ENCODE measurements at places on chromosomes 3 and 15. TPM values are rescaled to one million over a fixed set of nuclear protein-coding genes. Genes with fewer than 3 reads are reported as not detected.

The IRAK2 gene
- 1.00 TPM for polyA plus RNA-seq

The TMEM45A gene
- 22.1 TPM for polyA plus RNA-seq

The ASB14 gene
- polyA plus RNA-seq = 1.4 TPM

The RETNLB gene
- polyA plus RNA-seq = not detected

The SEMA7A gene
- 5.0 TPM for polyA plus RNA-seq

The STRA6 gene
- 41.7 TPM for polyA plus RNA-seq

The MYZAP gene
- 5.3 TPM for polyA plus RNA-seq

The GHSR gene
- polyA plus RNA-seq = not detected

The CPNE9 gene
- polyA plus RNA-seq = not detected

The MYL3 gene
- 20.1 TPM for polyA plus RNA-seq

The LDHAL6B gene
- 0.23 TPM for polyA plus RNA-seq

The EOMES gene
- 0.10 TPM for polyA plus RNA-seq

The CADPS gene
- polyA plus RNA-seq = 5.0 TPM

The REC114 gene
- not detected for polyA plus RNA-seq

The EXOG gene
- polyA plus RNA-seq = 23.4 TPM

DNA sequence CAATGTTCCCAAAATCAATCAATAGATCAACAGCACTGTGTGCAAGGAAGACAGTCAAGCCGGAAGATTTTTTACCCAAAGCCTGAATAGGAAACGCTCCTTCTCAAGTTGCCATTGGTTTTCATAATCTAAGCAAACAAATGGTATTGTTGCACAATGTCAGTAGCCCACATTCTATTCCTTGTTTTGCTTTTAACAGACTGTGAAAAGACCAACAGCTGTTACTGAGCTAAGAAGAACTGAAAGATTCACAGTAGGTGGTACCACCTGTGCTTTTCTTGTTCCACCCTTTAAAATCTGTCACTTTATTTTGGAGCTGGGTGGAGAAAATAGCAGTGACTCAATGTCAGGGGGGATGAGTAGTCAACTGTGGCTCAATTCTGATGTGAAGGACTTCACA, 357.5 kb upstream of the CADM2 start:
- DNase-seq = no peak

GRCh38 chr3:13110678-13111116, 37.5 kb upstream of the IQSEC1 start:
- DNase-seq = peak; percentile 70

- DNase-seq = no peak
Measured at GRCh38 chr15:88747111-88747510, 56.1 kb upstream of the ACAN start.

DNA sequence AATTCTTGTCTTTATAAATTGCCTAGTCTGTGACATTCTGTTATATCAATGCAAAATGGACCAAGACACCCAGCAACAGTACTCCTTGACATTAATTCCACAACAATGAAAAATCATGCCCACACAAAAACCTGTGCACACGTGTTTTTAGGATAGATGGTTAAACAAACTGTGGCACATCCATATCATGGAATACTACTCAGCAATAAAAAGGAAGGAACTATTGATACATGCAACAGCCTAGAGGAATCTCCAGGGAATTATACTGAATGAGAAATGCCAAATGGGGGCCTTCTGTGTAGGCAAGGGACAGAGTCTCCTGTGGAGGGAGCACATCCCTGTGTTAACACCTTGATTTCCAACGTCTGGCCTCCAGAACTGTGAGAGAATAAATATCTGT, 388.5 kb downstream of the MAGI1 start:
- DNase-seq = no peak

GRCh38 chr15:82074610-82075009, 28.8 kb upstream of the MEX3B start:
- no peak for DNase-seq

GRCh38 chr15:82909080-82909815, 43.3 kb downstream of the HOMER2 start:
- no peak for DNase-seq

- DNase-seq = no peak
Measured at GRCh38 chr15:29867241-29868000, 45.2 kb upstream of the TJP1 start.

DNA sequence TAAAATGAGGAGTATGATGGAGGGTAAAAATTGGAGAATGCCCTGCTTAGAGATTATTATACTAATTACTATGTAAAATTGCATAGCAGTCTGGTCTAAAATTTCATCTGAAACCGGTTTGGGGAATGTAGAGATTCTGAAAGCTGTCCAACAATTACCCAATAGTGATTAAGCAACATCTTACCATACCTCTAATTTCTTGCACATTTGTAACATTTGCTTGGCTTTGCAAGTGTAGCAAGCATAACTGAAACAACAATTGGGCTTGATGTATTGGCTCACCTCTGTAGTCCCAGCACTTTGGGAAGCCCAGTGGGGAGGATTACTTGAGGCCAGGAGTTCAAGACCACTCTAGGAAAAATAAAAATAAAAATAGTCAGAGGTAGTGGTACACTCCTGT, 17.4 kb downstream of the AADACL2 start:
- DNase-seq = no peak

DNA sequence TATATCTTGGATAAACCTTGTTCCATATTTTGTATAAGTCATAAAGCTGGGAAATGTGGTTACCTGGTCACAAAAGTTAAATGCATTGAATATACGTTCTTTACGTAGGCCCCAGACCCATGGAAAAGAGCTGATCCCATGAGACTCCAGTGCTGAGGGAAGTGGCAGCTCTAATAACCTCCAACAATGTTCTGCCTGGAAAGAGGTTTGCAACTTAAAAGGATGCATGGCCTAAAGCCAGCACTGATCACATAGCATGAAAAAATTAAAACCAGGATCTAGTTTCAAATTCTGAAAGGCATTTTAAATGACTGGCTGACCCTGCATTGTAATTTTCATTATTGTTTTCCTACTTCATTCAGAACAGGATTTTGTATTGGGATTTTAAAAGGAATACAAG, 27.9 kb upstream of the STRIT1 start:
- no peak for DNase-seq

GRCh38 chr15:97012986-97013385, 682.5 kb downstream of the NR2F2 start:
- no peak for DNase-seq

DNA sequence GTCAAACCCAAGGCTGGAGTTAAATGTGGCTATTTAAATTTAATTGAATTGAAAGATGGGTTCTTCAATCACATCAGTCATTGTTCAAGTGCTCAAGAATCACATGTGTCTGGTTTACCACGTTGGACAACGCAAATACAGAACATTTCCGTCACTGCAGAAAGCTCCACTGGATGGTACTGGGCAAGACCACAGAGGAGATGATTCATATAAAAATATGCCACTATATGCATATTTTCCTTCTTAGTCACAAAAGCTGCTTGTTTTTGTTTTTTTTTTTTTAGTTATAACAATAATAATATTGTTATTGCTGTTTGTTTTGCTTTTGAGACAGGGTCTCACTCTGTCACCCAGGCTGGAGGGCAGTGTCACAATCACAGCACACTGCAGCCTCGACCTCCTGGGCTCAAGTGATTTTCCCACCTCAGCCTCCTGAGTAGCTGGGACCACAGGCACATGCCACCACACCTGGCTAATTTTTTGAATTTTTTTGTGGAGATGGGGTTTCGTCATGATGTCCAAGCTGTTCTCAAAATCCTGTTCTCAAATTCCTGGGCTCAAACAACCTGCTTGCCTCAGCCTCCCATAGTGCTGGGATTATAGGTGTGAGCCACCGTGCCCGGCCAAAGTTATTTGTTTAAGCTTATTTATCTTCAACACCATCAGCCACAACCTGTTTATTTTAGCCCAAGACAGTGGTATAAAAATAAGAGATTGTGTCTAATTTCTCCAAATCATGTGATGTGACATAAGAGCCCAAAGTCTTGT, 19.4 kb downstream of the RTP3 start:
- no peak for DNase-seq

GRCh38 chr15:36911322-36911944, 188.9 kb downstream of the MEIS2 start:
- DNase-seq = no peak

DNA sequence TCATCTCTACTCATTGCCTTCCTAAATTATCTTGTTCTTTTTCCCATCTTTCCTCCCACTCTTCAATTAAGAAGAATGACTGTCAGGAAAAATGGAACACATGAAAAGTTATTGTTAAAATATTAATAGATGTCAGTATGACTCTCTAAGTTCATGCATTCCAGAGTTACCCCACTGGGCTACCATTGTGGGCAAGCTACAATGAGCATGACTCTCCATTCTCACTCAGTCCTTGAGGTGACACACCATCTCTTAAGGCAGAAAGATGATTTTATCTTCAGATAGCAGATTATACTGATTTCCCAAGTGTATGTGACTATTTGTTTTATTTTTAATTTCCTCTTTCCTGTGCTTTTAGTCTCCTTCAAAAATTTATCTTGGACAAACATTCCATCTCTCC, 144.3 kb downstream of the ALCAM start:
- no peak for DNase-seq

GRCh38 chr3:45597581-45597980, 3.0 kb downstream of the LIMD1 start:
- no peak for DNase-seq

DNA sequence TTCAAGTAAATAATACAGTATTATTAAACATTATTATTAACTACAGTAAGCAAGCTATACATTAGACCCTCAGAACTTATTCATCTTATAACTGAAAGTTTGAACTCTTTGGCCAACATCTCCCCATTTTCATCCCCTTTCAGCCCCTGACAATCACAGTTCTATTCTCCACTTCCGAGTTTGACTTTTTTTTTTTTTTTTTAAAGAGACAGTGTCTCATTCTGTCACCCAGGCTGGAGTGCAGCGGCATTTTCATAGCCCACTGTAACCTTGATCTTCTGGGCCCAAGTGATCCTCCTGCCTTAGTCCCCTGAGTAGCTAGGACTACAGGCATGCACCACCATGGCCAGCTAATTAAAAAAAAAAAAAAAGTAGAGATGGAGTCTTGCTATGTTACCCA, 41.3 kb upstream of the LRIG1 start:
- DNase-seq = no peak

GRCh38 chr3:115217292-115217677, 70.2 kb upstream of the ZBTB20 start:
- DNase-seq = no peak

DNA sequence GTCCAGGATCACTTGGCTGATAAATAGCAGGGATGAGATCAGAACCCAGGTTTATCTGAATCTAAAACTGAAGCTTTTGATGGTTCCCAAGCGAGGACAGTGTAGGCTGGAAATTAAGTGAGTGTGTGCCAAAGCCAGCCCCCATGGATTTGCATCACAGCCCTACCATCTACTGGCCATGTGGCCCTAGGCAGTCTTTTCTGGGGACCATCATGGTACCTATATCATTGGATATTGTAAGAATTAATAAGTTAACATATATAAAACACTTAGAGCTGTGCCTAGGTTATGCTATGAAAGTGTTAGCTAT, 32.8 kb upstream of the SSR3 start:
- no peak for DNase-seq

GRCh38 chr3:121894301-121894990, at the start of gene SLC15A2:
Gene SLC15A2 (plus strand): TSS chr3:121894401. CDS start chr3:121894477, 76 bp downstream.
- DNase-seq = no peak

DNA sequence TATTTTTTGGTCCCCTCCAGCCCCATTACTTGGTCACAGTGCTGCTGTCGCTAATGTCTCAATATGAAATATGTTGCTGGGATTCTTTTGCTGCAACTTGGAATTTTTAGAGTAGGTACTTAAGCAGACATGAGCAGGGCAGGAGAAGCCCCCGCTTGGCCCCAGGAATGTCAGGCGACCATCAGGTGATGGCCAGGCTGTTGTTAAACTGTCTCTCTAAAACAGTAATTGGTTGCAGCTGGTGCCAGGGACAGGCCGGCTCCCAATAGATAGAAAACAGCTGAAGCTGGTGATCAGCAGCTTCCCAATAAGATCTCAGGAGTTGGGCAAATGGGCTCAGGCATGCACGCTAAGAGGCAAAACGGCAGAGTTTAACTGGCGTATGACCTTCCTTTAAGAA, 329.9 kb upstream of the TBL1XR1 start:
- DNase-seq = no peak

DNA sequence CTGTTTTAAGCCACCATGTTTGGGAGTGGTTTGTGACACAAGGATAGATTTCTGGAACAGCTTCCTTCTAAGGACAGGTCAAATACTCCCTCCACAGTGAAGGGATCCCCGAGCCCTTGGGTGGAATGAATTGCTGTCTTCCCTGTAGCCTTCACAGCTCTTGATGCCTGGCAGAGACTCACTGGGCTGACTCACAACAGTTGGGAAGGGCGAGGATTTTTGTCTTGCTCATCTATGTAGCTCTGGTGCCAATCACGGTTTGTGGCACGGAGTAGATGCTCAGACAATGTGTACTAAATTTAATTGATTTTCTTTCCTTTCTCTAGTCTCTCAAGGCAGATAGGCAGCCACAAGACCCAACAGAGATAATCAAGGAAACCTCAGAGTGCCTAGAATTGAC, 27.0 kb downstream of the CRYGS start:
- no peak for DNase-seq

DNA sequence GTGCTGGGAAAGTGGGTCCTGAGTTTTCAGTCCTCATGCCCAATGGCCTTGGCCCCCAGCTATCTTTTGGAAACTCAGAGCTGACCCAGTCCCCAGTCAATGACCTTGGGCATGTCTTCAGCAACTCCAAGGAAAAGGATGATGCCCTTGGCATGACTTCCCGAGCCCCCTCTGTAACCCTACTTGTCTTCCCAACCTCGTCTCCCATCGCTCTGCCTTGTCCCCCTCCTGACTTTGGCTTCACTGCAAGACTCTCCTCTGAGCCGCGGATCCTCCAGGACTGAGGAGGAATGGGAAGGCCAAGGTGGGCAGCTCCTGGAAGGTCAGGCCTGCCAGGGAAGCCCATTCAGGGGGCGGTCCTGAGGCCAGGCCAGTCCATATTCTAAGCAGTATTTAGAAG, 73.5 kb upstream of the MEF2A start:
- DNase-seq = no peak

DNA sequence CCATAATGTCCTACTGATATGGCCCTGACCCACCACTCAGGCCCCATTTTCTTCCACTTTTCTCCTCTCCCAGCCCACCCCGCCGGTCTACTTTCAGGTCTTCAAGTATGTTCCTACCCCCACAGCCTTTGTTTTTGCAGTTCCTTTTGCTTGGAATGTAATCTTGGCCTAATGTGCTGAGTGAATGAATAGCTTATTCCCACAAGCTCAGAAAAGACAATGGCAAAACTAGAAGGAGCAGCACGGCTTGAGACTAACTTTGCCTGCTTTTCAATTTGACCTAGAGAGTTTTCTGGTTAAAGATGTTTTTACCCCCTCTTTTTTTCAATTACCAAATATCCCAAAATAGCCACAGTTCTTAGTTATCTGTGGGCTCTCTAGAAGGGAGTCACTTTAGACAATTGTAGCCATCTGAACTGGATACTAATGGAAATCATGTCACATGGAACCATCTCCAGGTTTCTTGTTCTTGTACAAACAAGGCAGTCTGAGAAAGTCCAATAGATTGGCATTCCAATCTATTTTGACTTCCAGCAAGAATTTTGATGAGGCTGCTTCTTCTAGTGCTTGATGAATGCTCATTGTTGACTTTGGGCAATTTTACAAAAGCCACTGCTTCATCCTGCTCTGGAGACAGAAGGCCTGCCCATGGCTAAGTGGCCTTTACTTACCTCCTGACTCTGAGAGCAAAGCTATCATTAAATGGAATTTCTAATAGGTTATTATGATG, 16.3 kb upstream of the LMCD1 start:
- no peak for DNase-seq

- no peak for DNase-seq
Measured at GRCh38 chr15:38274135-38274534, 21.5 kb downstream of the SPRED1 start.

Measured in left kidney (tissue), 8 donors.